ENCODE measurements at places on chromosomes 11 and 22.

DNA sequence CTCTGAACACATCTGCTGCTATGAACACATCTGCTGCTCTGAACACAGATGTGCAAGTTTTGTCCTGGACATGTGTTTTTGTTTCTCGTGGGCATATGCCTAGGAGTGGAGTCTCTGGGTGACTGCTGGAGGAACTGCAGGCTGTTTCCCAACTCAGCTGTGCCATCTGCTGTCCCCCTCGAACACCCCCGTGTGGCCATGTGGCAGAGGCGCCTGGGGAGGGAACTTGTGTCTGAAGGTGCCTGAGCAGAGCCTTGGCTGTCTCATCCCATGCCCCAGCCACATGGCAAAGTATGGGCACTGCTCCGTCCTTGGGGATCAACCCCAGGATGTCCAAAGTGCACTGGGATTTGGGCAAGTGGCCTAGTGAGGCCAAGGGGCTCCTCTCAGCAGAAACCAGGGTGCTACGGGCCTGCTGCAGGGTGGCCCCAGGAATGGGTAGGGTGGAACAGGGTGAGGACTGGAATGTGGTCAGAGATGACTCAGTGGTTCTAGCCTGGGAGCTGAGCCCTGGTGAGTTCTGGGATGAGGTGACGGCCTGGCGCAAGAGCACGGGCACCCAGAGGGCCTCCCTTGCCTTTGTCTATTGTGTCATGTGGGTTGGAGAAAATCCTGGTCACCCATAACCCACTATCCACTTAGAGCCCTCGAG is 14.7 kb downstream of the GATD1 start:
- peak; percentile 41 for ATAC-seq

- no peak for ATAC-seq
Observed at GRCh38 chr22:39091126-39092081, 5.6 kb upstream of the APOBEC3H start.

DNA sequence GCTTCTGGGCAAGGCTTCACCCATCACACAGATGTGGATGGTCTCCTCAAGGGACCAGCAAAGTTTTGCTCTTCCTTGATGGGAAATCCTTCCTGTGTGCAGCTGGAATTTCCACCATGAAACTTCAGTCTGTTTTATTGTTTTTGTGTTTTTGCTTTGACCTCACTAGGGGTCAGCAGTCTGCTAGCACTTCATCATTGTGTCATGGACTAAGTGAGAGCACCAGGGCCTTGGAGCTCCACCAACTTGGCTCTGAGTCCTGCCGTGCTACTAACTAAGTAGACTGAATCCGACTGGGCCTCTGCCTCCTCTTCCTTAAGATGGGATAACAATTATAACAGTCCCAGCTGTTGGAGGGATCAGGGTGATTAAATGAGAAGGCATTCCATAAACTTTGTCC is 305.8 kb upstream of the NCAM1 start:
- ATAC-seq: peak; percentile 82

DNA sequence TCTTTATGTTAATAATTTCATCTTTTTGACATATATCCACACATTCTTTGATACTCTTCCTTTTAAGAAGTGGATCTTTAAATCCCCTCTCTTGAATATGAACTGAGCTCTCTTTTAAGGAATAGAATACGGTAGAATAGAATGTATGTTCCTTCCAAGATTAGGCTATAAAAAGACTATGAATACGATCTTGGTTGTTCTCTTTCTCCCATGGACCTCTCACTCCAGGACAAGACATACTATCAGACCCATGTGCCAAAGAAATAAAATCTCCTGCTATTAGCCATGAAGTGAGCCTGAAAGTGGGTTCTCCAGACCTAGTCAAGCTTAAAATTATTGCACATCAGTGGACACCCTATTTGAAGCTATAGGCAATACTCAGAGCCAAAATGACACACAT is 392.2 kb upstream of the ANO3 start:
- no peak for ATAC-seq

DNA sequence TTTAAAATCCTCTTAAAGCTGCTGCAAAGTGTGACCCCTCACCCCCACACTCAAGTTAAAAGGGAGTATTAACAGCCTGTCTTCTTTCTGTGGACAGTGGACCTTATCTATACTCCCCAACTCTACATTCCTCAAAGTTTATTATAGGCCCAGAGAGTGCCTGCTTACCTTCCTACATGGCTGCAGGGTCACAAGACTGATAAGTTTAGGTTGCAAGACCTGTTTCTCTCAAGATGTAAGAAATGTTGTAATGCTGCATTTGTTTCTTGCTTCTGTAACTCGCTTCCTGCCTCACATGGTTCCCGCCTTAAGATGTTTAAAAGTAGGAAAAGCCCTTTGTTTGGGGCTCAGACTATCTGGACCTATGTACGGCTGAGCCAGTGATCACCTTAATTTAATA is 10.1 kb upstream of the NXPE1 start:
- ATAC-seq: no peak

- ATAC-seq: no peak
Observed at GRCh38 chr11:92453055-92453454, 228.4 kb downstream of the FAT3 start.

- ATAC-seq: no peak
Observed at GRCh38 chr11:68741463-68741862, 9.9 kb downstream of the TESMIN start.

GRCh38 chr11:58813693-58814092 is 30.8 kb downstream of the GLYATL2 start:
- ATAC-seq: no peak

DNA sequence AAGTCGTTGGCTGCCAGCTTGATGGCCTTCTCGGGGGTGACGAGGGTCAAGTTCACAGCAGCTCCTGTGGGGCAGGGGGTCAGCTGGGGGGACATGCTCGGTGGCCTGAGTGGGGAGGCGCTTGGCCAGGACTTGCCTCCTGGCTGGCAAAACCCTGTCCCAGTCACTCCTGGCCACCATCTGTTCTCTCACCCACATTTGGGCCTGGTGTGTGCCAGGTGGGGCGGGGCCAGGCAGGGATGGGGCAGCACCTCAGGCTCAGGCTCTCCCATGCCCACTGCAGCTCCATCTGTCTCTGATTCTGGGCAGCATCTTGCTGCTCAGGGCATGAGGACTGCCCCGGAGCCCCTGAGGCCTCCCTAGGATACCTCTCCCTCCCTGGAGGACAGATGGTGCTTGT is 3.7 kb upstream of the CEND1 start:
- no peak for ATAC-seq

- peak; percentile 60 for ATAC-seq
Observed at GRCh38 chr11:69166218-69167115, 10.7 kb downstream of the SMIM38 start.

GRCh38 chr22:30187529-30188407 is 58.8 kb downstream of the LIF start:
- no peak for ATAC-seq

GRCh38 chr11:27837895-27838563 is 137.8 kb upstream of the BDNF start:
- ATAC-seq: no peak

GRCh38 chr11:66386171-66387069 is 14.9 kb upstream of the SLC29A2 start:
- peak; percentile 89 for ATAC-seq

DNA sequence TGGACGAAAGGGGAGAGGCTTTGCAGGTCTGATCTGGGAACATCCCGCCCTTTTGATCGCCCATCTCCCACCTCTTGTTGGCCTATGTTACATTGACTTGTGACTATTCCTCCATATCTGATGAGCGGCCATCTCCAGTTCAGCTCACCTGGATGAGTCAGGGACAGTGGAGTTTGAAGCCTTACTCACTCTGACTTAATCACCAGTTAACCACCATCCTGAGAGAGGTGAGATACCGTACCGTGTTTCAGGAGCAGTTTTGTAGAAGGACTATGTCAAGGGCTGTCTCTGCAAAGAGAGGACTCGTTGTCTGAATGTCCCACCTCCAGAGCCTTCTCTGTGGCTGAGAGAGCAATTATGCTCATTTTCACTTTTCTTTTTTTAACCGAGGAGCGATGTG is 771.7 kb downstream of the NTM start:
- no peak for ATAC-seq

DNA sequence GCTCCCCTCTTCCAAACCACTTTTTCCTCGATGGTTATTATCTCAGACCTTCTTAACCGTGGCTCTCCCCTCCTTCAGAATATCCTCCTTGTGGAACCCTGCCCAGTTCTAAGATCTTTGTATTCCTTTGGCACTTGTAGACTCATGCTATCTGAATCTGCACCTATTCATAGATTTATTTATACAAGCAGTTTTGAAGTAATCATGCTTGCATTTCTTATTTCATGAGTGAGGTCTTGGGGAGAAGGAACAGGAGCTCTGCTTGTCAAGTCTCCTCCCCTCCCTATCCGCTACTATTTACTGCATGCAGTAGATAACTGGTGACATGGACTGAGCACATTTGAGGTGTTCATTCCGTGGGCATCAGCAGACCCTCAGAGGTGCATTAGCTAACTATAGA is 5.4 kb upstream of the MADD start:
- no peak for ATAC-seq

DNA sequence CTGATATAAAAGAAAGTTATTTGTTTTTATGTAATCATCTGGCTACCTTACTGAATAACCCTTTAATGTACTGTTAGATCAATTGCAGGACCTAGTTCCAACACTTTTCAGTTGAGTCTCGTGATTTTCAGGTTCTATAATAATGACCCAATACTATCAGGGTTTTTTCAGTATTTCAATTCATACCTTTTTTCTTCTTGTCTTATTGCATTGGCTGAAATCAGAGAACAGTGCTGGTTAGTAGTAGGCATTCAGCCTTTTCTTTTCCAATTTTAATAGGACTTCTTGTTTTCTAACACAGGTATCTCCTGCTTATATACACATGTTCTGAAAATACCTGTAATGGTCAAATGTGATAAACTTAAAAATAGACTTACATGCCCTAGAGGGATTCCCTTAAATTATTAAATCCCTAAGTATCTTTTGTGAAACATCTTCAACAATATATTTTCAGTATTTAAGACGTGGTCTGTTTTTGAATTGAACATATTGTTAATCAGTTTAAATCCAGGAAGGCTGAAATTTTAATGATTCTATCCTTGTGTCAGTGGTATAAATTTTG is 13.6 kb downstream of the ZC3H12C start:
- no peak for ATAC-seq

DNA sequence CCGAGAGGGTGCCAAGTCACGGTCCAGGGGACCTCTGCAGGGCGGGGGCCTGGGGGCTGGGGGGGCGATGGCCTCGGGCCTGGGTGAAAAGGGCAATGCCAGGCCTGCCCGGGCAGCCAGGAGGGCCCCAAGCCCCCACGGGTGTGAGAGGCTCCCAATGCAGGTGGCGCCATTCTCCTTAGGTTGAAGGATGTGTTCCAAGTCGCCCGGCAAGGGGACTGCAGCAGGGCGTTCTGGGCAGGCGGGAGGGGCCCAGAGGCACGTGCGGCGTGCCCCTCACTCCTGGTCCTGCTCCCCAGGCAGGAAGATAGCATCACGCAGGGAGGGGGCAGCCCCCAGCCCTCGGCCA is 730 bp upstream of the TNNI2 start:
- no peak for ATAC-seq

- no peak for ATAC-seq
Observed at GRCh38 chr11:12472401-12473005, 95.1 kb downstream of the PARVA start.

GRCh38 chr11:117723277-117724024 is 73.6 kb downstream of the DSCAML1 start:
- peak; percentile 40 for ATAC-seq

DNA sequence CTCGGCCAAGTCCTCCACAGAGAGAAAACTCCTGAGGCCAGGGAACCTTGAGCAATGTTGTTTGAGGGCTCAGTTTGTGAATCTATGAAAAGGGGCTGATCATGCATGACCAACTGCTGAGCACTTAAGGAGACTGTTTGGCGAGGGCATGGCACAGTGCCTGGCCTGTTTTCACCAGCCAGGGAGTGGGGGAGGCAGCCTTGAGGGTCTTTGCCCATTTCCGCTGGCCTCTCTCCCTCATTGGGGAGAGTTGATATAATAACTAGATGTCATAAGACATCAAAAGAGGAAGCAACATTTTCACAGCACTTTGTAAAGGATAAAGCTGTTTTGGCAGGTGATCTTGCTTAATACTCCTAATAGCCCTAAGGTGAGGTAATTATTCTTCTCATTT is 110.6 kb downstream of the TP53I11 start:
- no peak for ATAC-seq

GRCh38 chr22:36907253-36908195 is 5.9 kb upstream of the CSF2RB start:
- ATAC-seq: no peak

GRCh38 chr11:35585416-35585815 is 32.8 kb upstream of the FJX1 start:
- ATAC-seq: no peak

GRCh38 chr22:27791859-27792241 is 9.7 kb downstream of the MN1 start:
- ATAC-seq: no peak

- no peak for ATAC-seq
Observed at GRCh38 chr11:78270971-78271370, 82.3 kb downstream of the USP35 start.

DNA sequence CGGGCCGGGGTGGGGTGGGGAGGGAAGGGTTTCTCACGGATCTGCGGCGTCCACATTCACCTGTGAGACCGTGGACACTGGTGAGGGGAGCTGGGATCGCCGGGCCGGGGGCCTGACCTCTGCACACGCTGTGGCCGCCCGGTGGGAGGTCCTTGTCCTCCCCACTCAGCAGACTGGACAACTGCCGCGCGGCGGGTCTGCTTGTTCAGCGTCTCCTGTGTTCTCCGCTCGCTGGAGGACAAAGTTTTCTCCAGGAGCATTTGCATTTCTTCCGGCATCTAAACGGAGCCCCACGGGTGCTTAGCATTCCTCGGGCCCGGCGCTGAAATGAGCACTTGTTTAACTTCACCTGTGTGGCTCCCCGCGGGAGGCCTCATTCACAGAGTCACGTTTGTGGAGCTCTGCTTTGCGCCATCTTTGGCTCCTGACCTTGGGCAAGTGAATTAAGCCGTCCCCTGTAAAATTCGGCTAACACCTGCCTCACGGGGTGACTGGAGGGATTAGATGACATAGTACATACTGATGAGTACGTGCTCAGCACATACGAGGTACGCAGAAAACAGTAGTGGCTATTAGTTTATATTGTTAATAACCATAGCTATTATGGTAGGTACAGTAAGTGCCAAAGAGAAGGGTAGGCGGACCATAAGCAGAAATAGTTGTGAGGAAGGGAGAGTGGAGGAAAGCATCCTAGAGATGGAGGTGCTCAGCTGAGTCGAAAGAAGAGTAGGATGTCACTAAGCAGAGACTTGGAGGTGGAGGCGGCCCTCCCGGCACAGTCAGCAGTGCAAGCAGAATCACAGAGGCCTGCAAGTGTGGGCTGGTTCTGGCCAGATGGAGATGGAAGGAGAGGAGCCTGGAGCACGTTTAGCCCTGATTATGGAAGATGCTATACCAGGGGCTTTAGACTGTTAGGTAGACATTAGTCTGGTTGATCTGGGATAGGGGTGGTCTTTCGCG is 885 bp downstream of the TRMU start:
- no peak for ATAC-seq

GRCh38 chr22:49739138-49739537 is 88.5 kb downstream of the BRD1 start:
- no peak for ATAC-seq

Measured in gastroesophageal sphincter (tissue), 4 donors.